Activated CD8-positive, alpha-beta memory T cell treated with anti-CD3 and anti-CD28 coated beads, Interleukin-2, amount 10 ng/mL, durations not matched to agents 7 days and 5 days (primary cell): ENCODE measurements at places on chromosomes 11 and 22.

- DNase-seq: no peak
These were observed 2.8 kb downstream of the PDGFB start for GRCh38 chr22:39241794-39242594.

DNA sequence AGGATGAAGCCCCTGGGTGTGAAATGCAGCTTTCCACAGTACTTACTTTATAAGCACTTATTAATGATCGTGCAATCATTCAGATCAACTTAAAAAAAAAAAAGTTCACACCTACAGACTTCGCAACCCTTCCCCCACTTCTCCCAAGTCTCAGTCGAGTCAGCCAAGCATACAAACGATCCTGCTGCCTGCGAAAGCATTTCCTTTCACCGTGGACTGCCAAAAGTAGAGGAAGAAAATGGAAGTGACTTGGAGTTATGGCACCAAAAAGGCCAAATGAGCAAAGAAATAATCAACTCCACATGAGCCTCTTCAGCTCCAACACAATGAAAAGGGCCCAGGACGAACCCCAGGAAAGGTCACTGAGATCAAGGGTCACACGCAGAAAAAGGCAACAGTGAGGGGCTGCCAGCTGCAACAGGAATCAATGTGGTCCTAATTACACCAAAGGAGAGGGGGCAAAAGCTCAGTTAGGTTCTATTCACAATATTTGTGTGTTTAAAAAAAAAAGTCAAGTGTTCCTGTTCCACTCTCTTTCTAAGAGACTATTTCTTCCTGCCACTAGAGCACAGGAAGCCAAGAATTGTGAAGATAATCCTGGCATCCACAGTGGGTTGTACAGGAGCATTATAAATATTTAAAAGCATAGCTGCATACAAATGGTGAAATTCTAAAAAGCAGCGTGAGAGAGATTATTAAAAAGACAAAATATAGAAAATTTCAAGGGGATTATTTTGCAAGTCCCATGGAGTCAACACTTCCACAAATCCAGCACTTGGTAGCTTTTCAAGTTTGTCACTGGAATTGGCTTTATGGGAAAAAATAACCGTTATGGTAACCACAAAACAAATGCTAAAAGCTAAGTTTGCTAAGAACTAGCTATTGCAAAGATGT, 28.4 kb downstream of the CDON start:
- no peak for DNase-seq

DNA sequence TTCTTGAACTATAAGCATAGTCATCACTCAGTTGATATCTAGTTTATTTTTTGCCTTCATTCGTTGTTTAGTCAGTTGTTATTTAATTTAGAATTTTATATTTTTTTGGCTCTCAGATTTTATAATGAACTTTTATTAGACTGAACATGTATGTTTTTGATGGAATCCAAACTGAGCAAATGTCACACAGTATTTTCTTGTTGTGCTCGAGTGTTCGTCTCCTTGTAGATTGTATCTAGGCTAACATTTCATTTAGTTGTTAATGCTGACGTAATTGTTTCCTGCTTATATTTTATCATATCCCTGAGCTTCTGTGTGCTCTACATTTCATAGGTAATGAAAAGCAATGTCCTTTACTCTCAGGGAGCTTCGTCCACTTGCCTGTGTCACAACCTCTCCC, 286.2 kb downstream of the TMEM135 start:
- DNase-seq: no peak

- no peak for DNase-seq
These were observed 579.3 kb downstream of the BUD13 start for GRCh38 chr11:116193321-116194131.

DNA sequence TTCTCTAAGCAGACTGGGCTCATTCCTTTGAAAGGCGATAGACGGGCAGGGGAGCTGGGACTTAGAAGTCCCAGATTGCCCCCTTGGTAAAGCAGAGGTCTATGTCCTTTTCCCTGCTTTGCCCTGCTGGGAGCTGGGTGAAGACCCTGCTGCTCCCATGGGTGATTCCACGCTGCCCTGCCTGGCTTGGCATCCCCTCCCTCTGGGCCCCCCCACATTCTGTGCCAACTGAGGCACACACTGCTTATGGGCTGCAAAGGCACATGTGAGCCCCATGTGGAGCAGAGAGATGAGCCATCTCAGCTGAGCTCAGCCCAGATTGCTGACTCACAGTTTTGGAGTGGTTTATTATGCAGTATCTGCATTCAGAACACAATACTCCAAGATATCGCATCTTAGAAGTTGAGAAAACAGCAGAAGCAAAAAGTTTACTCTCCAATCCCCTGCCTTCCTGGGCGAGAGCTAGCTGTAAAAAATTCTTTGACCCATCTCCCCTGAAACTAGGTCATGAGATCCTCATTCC, 127.2 kb downstream of the ST3GAL4 start:
- DNase-seq: no peak

GRCh38 chr11:102470251-102470650, 17.7 kb upstream of the TMEM123 start:
- DNase-seq: peak; percentile 56

GRCh38 chr22:19717691-19718455, 3.6 kb downstream of the SEPTIN5 start:
- DNase-seq: peak; percentile 78

- no peak for DNase-seq
These were observed 17.5 kb upstream of the OR10W1 start for GRCh38 chr11:58285483-58286040.

- DNase-seq: no peak
These were observed 35.3 kb downstream of the IGF2 start for GRCh38 chr11:2103668-2104523.

GRCh38 chr11:132636523-132636922, 895.8 kb downstream of the OPCML start:
- no peak for DNase-seq

DNA sequence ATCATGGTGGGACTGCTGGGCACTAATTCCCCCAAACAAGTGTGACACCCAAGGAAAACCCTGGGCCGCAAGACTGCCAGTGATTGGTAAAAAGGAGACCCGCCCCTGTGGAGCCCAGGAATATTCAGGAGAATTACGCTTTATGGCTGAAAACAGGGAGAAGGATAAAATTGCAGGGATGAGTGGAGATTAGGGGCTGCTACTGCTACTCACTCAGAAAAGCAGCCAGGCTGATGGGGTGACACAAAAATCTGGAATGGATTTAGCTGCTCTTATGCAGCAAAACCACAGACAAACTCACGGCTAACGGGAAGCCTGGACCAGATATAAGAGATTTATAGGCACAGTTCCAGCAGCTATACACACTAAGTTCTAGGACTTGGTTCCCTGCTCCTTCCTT, 4.4 kb upstream of the FBXO3 start:
- no peak for DNase-seq

- no peak for DNase-seq
These were observed 107.8 kb downstream of the KIRREL3 start for GRCh38 chr11:126892756-126893155.

DNA sequence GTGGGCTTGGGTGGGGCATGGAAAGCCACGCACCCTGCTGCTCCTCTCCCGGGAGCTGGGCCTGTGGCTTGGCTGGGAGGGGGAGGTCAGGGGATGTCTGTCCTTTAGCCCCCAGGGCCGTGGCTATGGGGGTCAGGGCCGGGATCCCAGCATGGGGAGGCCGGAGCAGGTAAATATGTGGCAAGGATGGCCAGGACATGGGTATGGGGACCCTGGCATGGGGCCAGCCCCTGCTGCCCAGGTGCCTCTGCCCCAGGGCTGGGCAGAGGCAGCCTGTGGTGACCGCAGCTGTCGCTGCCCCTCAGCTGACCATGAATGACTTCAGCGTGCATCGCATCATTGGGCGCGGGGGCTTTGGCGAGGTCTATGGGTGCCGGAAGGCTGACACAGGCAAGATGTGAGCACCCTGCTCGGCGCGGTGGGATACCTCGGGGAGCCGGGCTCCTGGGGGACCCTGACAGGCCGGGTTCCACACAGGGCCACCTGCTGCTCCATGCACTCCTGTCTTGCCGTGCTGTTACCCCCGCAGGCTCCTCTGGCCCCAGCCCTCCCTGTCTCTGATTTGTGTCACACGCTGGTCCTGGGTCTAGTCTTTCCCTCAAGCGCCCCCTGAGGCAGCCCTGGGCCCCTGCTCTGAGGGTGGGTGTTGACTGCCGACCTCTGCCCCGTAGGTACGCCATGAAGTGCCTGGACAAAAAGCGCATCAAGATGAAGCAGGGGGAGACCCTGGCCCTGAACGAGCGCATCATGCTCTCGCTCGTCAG, 8.1 kb upstream of the ANKRD13D start:
- no peak for DNase-seq

DNA sequence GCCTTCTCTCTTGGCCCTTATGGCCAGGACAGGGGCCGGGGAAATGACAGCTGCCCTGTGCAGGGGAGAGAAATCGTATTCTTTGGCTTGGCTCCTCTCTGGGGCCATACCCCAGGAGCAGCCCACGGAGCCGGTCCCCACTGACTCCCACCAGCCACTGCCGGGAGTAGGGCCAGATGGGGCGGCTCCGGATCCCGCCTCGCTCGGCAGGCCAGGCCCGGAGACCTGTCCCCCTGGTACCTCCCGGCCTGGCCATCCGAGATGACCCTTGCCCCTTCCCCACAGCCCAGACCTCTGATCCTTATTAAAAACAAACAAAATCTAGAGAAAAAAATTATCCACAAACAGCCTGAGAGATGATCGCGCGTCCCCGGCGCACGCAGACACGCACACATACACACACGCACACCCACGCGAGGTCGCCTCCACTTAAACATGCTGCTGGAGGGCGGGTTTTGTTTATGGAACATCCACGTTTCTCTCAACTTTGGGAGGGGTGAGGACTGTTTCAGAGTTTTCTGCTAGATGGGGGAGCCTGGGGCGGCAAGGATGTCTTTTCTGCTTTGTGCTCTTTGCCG, 59.1 kb downstream of the IGLL1 start:
- no peak for DNase-seq

- DNase-seq: peak; percentile 41
These were observed 12.3 kb downstream of the PAX6 start for GRCh38 chr11:31798554-31799434.

- no peak for DNase-seq
These were observed 1.7 kb downstream of the TTLL8 start for GRCh38 chr22:50056214-50056972.

GRCh38 chr11:121095561-121095960, 5.5 kb upstream of the TECTA start:
- DNase-seq: no peak

DNA sequence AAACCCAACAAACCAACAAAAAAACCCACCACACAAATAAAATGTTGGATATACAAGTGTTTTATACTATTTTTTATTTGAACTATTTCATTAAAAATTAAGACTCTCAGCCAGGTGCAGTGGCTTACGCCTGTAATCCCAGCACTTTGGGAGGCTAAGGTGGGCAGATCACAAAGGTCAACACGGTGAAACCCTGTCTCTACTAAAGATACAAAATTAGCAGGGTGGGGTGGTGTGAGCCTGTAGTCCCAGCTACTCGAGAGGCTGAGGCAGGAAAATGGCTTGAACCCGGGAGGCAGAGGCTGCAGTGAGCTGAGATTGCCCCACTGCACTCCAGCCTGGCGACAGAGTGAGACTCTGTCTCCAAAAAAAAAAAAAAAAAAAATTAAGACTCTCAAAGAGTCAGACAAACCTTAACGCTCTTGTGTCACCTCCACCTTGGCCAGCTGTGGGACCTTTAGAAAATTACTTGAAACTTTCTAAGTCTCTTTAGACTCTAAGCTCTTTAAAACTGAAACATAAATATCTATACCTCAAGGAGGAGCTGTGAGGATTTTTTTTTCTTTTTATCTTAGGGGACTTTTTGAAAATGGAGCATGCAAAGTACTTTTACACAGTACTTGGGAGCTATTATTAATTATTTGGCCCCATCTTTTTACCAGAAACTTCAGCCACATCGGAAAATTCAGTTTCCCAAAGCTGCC, 68.4 kb upstream of the CLNS1A start:
- DNase-seq: no peak

GRCh38 chr22:27318516-27318915, 483.0 kb downstream of the MN1 start:
- DNase-seq: no peak

DNA sequence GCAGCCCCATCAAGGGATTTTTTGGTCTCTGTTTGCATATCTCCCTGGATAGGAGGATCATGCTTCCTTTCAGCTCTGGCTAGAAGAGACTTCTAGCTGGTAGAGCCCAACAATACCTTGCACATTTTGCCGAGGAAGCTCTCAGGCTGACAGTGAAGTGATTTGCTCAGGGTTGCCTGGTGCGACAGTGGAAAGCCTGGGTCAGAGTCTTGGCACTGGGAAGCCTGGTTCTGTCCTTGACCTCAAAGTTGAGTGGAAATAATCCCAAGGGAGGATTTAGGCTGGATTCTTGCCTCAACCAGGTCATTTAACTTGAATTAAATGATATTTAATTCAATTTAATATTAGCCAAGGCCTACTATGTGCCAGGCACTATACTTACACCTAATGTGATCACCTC, 24.4 kb upstream of the ALG8 start:
- no peak for DNase-seq

DNA sequence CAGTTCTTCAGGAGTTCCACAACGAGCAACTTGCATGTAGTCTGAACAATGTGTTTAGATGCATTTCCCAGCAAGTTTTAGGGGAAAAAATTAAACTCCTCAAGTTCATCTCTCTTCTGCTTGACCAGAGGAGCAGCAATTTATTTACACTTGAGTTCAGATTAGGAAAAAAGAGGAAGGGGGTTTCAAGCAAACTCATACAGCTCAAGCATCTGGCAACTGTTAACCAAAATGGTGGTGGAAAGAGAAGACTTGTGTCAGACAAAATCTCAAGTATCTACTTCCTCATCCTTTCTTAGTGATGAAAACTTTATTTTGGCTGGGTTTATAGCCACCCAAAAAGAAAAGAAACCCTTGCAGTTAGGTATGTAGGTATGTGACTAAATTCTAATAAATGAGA, 29.1 kb upstream of the PICALM start:
- no peak for DNase-seq

GRCh38 chr11:69267395-69267805, 26.6 kb upstream of the MYEOV start:
- no peak for DNase-seq

DNA sequence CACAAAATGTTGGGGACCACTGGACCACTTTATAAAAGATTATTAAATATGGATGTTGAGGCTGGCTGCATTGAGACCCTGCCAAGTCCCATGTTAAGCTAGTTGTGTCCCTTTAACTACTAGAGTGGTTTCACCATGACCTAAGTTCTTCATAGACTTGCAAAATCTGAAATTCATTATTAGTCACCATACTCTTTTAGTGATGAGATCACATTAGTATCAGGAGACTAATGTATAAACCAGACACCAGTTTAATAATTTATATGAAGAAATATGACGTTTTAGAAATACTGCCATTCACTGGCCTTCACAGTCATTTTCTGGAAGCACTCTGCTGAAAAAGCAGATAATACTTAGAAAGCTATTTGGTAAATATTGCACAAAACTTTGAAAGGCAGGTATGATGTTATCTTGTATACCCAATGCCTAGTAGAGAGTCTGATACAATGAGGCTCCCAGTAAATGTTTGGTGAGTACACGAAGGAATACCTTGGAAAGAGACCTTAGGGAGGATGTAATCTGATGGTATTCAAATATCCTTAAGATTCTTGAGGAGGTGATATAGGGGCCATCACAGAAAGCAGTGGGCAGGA, 728.2 kb upstream of the ANO5 start:
- DNase-seq: no peak
